ENCODE measurements at places on chromosomes 7 and 10.

- DNase-seq = no peak
These were observed 38.6 kb upstream of the ADD3 start for GRCh38 chr10:109968953-109969759.

DNA sequence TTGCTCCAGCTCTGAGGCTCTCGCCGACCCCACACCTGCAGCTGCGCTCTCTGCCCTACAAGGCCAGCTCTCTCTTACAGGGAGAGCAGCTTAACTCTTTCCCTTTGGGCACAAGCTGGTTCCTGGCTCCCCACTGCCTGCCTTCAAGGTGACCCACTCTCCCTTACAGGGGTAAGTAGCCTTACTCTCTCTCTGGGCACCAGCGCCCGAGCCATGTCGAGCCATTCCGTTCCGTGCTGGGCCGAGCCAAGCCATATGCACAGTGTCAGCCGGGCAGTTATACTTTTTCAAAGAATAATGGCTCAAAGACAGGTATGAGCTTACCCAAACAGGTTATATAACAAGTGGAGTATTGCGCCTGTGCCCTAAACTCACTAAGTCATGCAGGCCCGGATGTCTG, 44.6 kb downstream of the VIM start:
- DNase-seq = no peak

- no peak for DNase-seq
These were observed 219.2 kb upstream of the ZNF32 start for GRCh38 chr10:43867667-43868565.

DNA sequence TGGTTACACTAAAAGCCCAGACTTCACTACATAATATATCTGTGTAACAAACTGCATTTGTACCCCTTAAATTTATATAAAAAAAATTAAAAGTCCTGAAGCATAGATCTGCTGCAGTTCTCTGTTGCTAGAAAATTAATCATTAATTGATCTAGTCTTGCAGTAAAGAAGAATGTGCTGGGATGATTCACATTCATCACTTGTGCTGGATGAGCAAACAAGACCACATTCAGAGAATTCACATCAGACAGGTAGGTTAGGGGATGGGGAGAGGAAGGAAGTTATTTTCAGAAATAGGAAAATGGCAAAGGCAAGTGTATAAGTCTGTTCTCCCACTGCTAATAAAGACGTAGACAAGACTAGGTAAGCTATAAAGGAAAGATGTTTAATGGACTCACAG, 1019.0 kb downstream of the KCNMA1 start:
- DNase-seq = no peak

- no peak for DNase-seq
These were observed 565.2 kb downstream of the SDK1 start for GRCh38 chr7:3866277-3866676.

DNA sequence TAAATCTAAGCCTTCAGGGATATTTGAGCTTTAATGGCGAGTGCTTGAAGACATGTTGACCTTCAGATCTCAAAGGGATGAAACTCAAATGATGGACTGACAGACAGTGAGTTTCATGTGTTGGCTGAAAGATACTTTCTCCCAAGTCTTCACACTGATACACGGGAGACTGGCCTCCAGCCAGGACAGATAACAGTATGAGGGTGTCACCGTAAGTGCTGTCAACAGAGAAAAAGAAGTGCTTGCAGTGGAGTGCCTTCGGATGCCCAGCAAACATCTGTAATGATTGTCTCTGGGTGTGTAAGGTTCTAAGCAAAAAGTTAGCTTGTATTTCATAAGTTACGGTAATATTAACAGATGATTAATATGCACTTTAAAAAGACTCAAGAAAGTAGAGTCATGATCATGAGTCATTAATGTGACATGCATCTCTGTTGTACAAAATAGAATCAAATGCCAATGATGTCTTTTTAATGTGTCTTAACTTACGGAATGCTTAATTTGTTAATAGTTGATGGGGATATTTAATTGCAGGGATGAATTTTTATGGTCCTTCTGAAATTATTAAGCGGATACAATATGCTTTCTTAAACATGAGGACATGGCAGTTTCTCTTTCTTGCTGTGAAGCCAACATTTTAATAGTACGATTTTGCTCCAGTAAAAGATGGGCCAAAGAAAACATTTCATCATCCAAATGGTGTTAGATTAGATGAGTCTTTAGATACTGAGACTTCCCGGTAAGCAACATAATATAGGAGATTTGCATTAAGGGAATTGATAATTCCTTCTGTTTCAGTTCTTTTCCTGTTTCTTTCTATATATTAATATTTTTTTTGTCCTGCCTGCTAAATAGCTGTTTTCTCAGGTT, 292.5 kb downstream of the GALNT17 start:
- no peak for DNase-seq

DNA sequence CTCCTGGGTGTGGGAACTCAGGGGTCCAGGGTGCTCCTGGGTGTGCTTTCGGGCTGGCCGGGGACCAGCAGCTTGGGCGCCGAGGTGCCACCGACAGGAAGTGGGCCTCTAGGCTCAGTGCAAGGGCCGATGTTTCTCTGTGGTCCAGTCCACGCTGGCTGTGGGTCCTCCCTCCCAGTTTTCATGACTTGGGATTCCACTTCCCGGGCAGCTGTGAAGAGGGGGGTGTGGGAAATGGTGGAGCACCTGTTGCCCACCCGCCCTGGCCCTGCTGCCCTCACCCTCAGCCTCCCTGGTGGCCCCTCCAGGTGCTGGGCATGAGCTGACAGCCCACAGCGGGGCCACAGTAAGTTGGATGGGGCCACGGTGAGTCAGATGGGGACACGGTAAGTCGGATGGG, 58.5 kb downstream of the NKX6-2 start:
- no peak for DNase-seq
